GDM1 (cell line): ENCODE measurements at places on chromosomes 11 and 22.

- no peak for DNase-seq
Observed at GRCh38 chr11:13040969-13041561, 31.9 kb downstream of the RASSF10 start.

GRCh38 chr11:62260261-62260953 lies 9.6 kb upstream of the SCGB2A2 start:
- DNase-seq: no peak

GRCh38 chr22:17101475-17102296 lies 16.9 kb downstream of the IL17RA start:
- no peak for DNase-seq

DNA sequence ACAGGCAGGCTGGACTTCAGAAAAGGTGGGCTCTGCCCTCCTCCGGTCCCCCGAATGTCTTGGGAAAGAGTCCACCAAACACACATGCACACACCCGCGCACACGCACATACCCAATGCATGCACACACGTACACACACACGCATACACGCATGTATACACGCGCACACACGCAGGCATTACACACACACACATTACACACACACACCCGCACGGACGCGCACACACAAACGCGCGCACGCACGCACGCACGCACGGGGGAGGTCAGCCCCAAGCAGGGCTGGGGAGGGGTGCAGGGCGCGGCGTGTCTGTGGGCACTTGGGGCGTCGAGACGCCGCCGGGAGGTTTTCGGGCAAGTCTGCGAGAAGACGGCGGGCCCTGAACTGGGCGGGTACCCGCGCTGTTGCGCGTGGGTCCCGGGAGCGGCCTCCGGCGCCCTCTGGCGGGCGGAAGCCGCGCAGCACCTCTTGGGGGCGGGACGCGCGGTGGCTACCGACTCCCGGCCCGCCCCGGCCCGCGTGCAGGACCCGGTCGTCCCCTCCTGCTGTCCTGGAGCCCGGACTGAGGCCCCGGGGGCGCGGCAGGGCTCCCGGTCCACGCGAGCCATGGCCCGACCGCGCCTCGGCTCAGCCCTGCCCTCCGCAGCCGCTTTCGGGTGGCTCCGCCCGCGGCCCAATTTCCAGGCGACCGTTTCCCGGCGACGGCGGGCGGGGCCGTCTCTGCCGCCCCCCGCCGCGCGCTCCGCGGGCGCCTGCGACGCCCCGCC lies 3.6 kb downstream of the SEPTIN5 start:
- peak; percentile 56 for DNase-seq

- DNase-seq: no peak
Observed at GRCh38 chr11:134577751-134578395, 165.8 kb upstream of the B3GAT1 start.

DNA sequence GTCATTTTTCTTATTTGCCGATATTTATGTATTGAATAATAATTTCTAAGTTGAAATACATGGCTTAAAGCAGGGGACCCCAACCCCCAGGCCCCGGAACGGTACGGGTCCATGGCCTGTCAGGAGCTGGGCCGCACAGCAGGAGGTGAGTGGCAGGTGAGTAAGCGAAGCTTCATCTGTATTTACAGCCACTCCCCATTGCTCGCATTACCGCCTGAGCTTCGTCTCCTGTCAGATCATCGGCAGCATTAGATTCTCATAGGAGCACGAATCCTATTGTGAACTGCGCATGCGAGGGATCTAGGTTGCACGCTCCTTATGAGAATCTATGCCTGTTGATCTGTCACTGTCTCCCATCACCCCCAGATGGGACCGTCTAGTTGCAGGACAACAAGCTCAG lies 4.5 kb downstream of the ZMAT5 start:
- no peak for DNase-seq

DNA sequence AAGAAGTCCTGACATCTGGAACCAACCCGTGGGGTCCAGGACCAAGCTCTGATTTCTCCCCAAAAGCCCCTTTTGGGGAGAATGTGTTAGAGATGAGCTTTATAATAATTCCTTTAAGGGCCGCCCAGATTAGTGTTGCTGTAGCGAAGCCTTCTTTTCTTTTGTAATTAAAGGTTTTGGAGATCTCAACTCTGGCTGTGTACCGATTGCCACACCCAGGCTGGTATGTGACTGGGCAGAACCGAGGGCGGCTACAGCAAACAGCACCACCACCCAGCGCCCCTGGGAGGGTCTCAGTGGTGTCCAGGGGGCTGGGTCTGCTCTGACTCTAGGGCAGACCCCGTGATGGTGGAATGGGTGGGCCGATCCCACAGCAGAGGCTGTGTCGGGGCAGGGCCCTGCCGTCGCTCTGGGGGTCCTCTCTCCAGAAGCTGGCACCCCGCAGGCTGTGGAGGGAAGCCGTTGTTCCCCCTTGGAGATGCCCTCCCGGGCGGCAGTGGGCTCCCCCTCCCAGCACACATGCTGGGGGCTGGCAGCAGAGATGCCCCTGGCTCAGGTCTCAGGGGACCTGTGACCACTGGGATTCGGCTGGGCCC lies 31.0 kb downstream of the TPCN2 start:
- no peak for DNase-seq

GRCh38 chr11:63567044-63567840 lies 4.1 kb upstream of the PLAAT2 start:
- no peak for DNase-seq

- DNase-seq: no peak
Observed at GRCh38 chr11:3944198-3944597, 88.7 kb downstream of the STIM1 start.

DNA sequence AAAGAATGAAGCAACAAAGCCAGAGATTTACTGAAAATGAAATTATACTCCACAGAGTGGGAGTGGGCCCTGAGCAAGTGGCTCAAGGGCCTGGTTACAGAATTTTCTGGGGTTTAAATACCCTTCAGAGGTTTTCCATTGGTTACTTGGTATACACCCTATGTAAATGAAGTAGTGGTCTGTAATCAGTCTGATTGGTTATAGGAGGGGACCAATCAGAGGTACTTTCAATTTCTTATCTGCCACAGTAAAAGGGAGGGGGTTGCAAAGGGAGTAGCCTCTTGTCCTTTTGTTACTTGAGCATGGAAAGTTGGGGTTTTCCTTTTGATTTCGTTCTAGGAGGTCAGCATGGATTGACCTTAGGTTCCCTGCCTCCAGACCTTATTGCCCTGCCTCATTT lies 63.5 kb downstream of the ATM start:
- no peak for DNase-seq

DNA sequence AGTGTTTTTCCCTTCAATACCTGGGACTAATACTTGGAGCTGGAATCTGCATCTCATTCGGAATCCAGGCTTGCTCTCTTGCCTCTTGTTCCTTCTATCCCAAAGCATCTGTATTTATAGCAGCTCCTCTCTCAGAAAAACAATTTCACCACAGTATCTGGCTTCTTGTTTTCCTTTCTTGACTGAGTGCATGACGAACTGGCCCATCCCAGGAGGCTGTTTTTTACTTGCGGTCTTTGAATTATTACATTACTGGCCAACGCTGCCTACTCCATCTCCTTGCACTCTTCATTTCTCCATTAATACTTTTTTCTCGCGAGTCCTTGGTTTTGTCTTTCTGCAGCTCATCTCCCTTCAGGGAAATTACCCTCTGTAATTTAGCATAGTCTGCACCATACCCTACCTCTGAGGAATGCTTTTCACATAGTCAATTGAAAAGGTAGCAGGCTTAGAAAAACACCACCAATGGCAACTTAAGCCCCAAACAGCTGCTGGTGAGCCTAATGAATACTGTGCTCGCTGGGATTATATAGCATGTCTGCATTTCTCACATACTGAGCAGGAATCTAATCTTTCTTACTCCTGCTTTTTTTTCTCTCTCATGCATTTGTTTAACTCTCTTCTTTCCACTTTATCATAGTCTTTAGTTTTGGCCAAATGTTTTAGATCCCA lies 277.4 kb upstream of the SESN3 start:
- no peak for DNase-seq

DNA sequence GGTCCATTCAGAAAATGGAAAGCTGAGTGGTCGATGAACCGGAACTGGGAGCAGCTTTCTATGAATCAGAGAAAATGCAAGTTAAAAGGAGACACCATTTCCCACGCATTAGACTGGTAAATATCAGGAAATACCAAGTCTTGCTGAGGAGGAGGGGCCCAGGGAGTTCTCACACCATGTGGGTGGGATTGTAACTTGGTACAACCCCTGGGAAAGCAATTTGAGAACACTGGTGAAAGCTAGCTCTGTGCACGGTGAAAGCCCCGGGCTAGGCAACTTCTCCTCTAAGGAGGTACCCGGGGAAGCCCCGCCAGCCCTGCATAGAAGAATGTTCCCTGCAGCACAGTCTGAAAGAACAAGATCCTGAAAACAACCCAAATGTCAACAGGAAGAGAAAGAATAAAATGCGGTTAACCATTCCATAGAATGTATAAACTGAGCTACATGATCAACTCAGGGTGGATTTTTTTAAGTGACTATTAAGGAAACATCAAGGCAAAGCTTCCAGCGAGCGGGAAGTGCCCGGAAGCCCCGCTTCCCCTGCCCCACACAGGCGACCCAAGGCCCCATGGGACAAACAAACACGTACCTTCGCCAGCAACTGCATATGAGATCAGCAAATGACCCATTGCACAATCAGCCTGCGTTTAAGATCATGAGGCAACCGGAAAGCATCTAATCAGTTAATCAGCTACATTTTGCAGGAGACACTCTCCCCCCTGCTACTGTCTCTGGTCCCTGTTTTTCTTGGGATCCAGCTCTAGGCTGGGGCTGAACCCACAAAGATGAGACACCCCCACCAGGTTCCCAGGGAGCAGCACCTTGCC lies 11.3 kb downstream of the SHANK2 start:
- DNase-seq: no peak

GRCh38 chr22:45353786-45354185 lies 44.1 kb downstream of the FAM118A start:
- DNase-seq: no peak

- no peak for DNase-seq
Observed at GRCh38 chr22:34914846-34915245, 151.1 kb upstream of the ISX start.

DNA sequence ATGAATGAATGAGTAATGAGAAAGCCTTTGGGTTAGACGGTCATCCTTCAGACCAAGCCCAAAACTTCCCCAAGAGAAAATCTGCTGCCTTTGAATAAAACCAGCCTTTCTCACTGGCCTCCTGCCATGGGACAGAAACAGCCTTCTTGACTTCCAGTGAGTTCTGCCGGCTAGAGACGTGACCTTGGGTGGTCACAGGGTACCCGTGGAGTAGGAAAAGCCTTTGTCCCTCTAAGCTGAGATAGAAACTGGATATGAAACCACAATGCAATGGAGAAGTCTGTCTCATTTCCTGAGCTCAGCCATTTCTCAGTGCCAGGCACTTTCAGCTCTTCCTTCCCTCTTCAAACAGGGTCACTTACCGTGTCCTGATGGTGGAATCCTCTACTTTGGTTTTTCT lies 21.2 kb upstream of the YWHAH start:
- peak; percentile 60 for DNase-seq

GRCh38 chr11:16933291-16933690 lies 80.9 kb downstream of the PLEKHA7 start:
- DNase-seq: no peak
